ENCODE measurements at places on chromosomes 1 and 21.

DNA sequence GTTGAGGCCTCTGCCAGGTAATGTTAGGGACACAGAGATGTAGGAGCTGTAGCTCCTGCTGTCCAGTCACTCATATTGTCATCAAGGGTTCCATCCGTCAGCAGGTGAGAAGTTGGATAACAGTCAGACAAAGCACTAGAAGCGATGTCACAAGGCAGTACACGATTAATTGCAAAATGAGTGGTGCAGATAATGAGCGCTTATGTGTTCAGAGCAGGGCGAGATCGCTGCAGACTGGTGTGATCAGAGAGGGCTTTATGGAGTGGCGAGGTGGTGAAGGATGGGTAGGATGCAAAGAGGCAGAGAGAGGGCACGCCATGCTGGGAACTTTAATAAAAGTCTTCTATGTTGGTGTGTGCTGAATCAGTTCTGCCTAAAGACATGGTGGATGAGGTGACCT lies 8.8 kb downstream of the TMCC2 start:
- DNase-seq, result no peak

DNA sequence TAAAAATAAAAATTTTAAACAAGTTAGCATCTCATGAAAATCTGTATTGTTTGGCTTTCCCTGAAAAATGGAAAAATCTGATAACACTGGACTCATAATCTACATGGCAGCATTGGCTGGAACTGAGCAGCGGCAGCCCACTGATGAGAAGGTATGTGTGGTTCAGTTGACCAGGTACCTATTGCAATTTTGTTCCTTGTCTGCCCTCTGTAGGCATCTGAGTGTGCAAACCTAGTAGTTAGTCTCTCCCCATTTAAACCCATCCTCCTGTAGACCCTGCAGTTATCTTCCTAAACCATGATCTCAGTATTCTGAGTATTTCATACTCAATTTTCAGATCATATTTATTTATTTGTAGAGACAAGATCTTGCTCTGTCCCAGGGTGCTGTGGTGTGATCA lies 59.4 kb upstream of the SERBP1 start:
- DNase-seq, result no peak

DNA sequence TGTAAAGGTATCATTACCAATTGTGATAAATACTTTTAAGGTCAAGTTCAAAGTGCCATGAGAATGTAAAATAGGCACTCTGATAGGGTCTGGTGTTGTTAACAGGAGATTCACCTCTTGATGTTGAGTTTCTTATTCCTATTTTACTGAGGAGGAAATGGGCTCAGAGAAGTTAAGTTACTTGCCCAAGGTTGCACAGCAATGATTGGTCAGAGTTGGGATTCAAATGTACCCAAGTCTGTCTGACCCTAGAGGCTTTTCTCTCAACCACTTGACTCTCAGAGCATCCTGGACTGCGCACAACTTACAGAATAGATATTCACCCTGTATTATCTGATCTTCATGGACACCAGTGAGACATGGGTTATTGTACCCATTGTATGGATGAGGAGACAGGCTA lies 33.9 kb downstream of the SOX13 start:
- no peak for DNase-seq

- no peak for DNase-seq
These were observed 62.7 kb upstream of the BCL10 start for GRCh38 chr1:85339089-85339488.

DNA sequence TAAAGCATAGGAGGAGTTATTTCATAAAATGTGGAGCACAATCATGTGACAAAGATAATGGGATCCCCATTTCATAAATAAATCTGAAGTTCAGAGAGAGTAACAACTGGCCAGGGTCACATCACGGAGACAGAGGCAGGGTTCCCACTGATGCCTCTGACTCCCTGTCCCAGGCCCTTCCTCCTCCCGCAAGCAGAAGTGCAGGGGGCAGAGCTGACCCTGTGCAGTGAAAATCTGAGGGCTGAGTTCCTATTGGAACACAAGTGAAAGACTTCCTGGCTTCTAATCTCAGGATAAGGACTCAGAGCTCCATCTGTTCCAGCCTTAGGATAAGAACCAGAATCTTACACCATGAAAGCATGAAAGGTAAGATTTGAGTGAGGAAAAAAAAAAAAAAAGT lies 22.0 kb downstream of the SELL start:
- no peak for DNase-seq

DNA sequence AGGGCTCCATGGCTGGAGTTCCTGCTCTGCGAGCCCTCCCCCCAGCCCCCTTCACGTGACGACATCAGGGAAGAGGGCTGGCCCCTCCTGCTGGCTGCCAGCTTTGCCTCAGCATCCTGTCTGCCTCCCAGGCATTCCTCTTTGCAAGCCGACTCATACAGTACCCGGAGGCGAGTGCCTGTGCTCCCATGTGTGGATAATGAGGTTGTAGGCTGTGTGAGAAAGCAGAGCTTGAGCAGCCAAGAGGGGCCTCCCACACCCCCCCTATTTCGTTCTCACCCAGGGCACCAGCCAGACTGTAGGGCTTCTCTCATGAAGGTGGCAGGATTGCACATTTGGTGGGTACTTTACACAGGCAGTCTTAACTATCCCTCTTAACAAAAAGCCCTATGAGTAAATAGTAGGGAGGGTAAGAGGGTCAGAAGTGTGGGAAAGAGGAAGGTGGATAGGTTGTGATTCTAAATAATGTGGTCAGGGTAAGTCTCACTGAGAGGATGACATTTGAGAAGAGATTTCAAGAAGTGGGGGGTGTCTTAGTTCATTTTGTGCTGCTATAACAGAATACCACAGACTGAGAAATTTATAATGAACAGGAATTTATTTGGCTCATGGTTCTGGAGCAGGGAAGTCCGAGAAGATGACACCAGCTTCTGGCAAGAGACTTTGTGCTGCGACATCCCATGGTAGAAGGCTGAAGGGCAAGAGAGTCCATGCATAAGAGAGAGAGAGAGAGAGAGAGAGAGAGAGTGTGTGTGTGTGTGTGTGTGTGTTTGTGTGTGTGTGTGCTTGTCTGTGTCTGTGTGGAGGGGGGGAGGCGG lies 113.5 kb downstream of the OMA1 start:
- DNase-seq, result no peak

DNA sequence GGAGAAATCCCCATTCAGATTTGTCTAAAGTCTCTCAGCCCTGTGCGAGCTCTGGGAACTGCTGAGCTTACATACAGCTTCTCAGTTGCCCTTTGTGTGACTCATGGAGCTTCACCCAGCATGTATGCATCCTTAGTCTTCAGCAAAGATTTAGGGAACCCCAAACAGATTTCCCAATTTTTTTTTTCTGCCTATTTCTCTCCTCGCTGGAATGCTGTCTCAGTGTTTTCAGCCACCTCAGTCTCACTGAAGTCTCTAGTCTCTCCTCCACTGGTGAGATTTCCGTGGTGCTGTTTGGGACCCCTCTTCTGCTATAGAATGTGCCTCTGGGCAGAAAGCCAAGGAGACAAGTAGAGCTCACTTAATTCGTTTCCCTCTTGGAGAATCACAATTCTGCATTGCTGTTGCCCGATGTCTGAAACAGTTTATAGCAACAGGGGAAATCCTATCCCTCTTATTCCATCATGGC lies 28.1 kb upstream of the TXLNA start:
- DNase-seq, result no peak

- DNase-seq, result no peak
These were observed 40.8 kb downstream of the TCEANC2 start for GRCh38 chr1:54094001-54094729.

- no peak for DNase-seq
These were observed 130.8 kb upstream of the SGIP1 start for GRCh38 chr1:66403007-66403731.

DNA sequence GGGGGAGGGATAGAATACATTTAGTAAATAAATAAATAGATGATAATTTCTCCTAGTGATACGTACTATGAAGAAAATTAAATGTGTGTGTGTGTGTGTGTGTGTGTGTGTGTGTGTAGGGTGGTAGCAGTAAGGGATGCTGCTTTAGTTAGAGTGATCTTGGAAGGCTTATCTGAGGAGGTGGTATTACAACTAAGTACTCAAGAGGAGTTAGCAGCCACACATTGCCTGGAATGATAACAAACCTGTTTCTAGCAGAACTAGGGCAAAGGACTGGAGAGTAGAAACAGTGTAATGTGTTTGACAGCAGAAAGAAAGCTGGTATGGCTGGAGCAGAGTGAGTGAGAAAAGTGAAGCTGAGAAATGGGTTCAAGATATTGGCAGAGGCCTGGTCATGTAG lies 58.3 kb upstream of the FASLG start:
- DNase-seq, result no peak

- peak; percentile 40 for DNase-seq
These were observed 262.2 kb upstream of the POU3F1 start for GRCh38 chr1:38308780-38309179.

- DNase-seq, result no peak
These were observed 588.7 kb downstream of the MATN1 start for GRCh38 chr1:30134466-30135217.

- DNase-seq, result peak; percentile 67
These were observed 19.4 kb upstream of the FOXE3 start for GRCh38 chr1:47396671-47397196.

GRCh38 chr1:158095737-158096335 lies 84.9 kb upstream of the CD1D start:
- no peak for DNase-seq

DNA sequence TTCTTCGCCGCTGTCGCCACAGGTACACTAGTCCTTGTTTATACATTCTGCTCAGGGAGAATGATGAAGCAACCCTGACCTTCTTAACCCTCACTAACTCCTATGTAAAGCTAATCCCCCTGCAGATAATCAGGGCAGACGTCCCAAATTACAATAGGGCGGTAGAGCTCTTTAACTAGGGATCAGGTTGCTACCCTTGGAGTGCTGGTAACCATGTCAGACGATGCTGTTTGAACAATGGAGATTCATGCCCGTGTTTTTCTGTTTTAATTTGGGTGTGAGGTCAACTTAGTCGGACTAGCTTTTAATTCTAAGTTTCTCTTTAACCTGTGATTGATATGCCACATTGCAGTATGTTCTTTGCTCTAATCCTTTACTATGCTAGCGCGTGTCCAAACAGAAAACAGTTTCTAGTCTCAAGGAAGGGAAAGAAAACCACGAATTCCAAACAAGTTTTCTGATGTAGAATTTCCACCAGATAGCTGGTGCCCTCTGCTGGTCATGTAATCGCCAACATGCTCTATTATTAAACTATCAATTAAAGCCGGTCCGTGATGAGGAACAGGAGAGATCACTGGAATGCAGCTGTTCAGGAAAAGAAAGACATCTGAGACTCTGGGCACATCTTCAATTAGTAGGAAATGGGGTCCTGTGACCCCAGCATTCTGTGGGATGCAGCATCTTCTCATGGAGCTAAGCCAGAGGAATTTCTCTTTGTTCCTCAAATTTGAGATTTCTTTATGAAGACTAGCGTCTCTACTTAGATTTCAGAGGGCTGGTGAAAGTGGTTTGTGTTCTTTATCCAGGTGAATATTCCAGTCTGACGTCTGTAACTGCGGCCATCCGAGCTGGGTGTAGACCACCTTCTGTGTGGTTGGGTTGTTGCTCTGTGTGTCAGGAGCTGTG lies 18.3 kb upstream of the VAMP3 start:
- no peak for DNase-seq

GRCh38 chr1:208180421-208180820 lies 63.8 kb downstream of the PLXNA2 start:
- DNase-seq, result no peak

DNA sequence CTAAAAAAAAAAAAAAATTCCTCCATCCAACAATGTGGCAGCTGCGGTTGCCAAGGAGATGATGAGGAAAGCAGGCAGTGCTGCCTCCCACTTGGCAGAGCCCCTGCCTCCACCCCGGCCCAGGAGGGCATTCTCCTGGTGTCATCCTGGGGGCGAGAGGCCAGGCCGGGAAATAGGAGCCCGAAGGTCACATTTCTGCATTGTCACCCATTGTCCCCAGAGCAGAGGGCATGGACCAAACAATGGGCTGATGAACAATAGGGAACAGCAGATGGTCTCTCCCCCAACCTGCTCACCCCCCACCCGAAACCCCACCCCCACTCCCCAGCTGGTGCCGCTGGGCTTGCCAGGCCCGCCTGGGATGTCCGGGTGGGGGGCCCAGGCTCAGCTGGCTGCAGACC lies 37.3 kb downstream of the CAMK2N1 start:
- no peak for DNase-seq

DNA sequence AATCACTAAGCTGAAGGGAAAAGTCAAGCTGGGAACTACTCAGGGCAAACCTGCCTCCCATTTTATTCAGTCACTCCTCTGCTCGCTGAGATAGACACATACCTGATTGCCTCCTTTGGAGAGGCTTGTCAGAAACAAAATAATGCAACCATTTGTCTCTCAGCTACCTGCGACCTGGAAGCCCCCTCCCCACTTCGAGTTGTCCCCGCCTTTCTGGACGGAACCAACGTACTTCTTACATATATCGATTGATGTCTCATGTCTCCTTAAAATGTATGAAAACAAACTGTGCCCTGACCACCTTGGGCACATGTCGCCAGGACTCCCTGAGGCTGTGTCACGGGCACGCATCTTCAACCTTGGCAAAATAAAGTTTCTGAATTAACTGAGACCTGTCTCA lies 21.5 kb upstream of the HPDL start:
- peak; percentile 32 for DNase-seq

- no peak for DNase-seq
These were observed 20.4 kb upstream of the ANGPTL7 start for GRCh38 chr1:11168731-11169130.

GRCh38 chr21:36059823-36060158 lies 535 bp downstream of the SETD4 start:
- DNase-seq, result peak; percentile 83

- DNase-seq, result no peak
These were observed 6.9 kb upstream of the ZBTB21 start for GRCh38 chr21:42017022-42017421.

Data from osteocyte (in vitro differentiated cells).